ENCODE measurements at places on chromosomes 1 and 21. TPM values are rescaled to one million over a fixed set of nuclear protein-coding genes. Genes with fewer than 3 reads are reported as not detected.
A peak's percentile ranks its signal among the peaks of the same experiment; 100 is the strongest.

DNA sequence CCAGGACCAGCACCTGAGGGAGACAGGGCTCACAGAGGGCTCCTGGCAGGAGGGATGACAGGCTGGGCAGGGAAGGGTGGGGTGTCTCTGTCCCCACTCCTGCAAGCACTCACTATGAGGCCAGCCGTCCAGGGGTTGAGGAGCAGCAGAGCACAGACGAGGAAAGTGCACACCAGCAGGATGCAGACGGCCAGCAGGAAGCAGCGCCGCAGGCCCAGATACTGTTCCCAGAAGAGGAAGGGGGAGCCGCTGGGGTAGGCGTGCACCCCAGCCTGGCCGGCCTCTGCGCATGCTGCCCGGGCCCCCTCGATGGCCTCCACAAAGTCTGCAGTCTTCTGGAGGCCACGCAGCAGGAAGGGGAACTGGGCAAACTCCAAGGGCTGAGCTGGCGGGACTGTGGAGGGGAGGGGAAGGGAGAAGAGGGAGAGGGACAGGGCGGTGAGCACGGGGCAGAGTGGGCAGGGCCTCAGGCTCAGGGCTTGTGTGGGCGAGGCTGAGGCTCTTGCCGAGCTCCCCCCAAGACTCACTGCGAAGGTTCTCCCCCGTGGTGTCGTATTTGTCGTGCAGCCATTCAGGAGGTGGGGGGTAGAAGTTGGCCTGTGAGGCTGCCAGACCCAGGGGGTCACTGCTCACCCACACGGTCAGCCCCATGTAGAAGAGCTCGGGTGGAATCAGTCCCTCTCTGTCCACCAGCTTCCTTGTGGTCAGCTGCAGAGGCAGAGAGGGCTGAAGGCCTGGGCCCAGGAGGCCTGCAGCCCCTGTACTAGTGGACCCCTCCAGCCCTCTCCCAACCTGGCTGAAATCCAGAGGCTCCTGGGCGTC, 16.5 kb downstream of the PTCH2 start:
- no peaks in the 10 kb centered on the region for H3K27me3 ChIP-seq
- no peak overlapping the region for H3K4me3 ChIP-seq
- no peaks in the 10 kb centered on the region for H3K36me3 ChIP-seq
- H3K27ac ChIP-seq = no peak overlapping the region
- peaks cover 15% of the 10 kb centered on the region for H3K4me1 ChIP-seq
- DNase-seq = no peak

GRCh38 chr1:230834292-230834691, 34.0 kb downstream of the C1orf198 start:
- no peak overlapping the region for H3K27ac ChIP-seq
- peaks cover 13% of the 10 kb centered on the region for H3K27me3 ChIP-seq
- no peak overlapping the region for H3K4me3 ChIP-seq

DNA sequence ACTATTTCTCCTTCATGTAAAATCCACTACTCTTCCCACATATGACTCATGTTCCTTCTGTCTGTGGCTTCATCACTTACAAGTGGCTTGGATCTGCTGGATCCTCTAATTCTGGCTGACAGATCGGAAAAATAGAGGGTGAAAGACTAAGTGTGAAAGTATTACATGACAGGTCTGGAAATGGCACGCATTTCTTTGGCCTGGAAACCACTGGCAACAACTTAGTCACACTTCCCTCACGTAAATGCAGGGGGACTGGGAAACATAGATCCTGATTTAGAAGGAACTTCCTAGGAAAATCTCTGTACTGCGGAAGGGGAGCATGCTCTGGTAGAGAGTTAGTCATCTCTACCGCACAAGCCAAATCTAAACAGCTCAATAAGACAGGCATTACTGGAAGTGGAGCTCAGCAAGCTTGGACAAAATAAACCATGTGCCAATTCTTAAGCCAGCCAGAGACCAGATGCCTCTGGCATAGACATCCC, 305.4 kb upstream of the PTBP2 start:
- no peaks in the 10 kb centered on the region for H3K4me1 ChIP-seq
- no peak overlapping the region for H3K27ac ChIP-seq
- no peaks in the 10 kb centered on the region for H3K36me3 ChIP-seq
- no peaks in the 10 kb centered on the region for H3K27me3 ChIP-seq
- no peak overlapping the region for H3K4me3 ChIP-seq
- no peak for DNase-seq

DNA sequence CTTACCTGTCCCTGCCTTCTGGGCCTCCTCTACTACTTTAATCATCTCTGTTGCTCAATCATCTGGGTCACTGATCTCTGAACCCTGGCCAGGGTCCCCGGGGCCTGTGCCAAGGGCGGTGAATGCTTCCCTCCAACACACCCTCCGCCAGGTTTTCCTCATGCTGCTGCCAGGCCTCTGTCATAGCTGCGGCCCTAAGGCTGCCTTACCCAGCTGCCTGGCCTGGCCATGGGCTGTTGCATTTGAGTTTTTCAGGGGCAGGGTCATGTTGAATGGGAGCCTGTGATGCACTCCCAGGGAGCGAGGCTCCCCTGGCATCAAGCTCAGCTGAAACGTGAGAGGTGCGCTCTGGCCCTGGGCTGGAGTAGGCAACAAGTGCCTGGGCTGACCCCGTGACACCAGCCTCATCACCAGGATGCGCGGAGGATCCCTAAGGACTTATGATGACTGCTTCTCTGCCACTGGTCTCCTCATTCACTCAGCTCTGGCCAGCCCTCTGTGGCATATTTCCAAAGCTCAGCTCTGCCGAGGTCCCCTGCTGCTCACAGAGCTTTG, 7.6 kb downstream of the EDN2 start:
- no peak overlapping the region for H3K27ac ChIP-seq
- no peak overlapping the region for H3K4me3 ChIP-seq
- no peak for DNase-seq
- H3K4me1 ChIP-seq = no peaks in the 10 kb centered on the region
- no peaks in the 10 kb centered on the region for H3K36me3 ChIP-seq

DNA sequence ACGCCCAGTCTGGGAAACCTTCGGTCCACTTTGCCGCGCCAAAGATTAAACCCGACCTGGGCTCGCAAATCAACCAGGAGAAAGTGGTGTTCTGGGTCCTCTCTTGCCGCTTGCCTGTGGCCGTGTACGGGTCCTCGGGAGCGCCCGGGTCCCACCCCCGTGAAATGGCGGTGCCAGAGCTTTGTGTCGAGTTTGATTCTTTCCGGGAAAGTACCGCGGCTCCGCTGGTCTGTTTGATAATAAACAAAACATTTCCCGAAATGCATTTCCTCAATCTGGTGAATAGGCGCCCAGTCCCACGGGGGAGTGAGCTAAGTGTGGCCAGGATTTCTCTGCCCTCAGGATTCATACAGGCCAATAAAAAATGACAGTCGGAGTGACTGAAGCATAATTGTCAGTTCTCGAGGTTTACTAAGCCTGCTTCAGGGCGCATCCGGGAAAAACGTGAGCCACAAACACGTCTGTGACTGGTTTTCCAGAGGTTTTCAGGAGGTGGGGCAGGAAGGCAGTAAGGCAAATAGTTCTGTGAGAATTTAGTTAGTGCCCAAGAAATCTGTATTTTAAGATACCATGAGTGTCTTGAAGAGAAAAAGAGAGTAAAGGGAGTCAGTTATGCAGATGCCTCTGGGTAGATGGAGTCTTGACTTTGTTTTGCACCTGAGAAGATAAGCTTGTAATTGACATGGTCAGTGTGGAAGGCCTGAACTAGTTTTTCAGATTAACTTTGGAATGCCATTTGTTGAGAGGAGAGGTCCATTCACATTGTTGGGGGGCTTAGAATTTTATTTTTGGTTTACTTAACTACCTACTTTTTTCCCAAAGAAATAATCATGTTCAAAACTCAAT, 675 bp downstream of the IFNAR1 start:
- no peak overlapping the region for H3K4me3 ChIP-seq
- no peaks in the 10 kb centered on the region for H3K27me3 ChIP-seq
- DNase-seq = peak; percentile 69
- no peak overlapping the region for H3K27ac ChIP-seq
- H3K4me1 ChIP-seq = peaks cover 28% of the 10 kb centered on the region

GRCh38 chr1:229726061-229726460, 100.0 kb downstream of the URB2 start:
- peaks cover 10% of the 10 kb centered on the region for H3K27me3 ChIP-seq
- no peak overlapping the region for H3K4me3 ChIP-seq
- H3K36me3 ChIP-seq = no peaks in the 10 kb centered on the region

DNA sequence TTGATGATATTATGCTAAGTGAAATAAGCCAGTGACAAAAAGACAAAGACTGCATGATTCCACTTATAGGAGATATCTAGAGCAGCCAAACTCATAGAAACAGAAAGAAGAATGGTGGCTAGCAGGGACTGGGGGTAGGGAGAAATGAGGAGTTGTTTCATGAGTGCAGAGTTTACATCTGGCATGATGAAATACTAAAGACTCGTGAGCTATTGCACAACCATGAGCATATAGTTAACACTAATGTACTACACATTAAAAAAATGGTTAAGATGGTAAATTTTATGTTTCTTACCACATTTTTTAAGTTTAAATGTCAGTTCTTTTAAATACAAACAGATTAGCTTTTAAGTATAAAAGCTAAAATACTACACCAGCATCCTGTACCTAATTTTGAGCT, 57.8 kb downstream of the ESRRG start:
- H3K4me1 ChIP-seq = no peaks in the 10 kb centered on the region
- H3K36me3 ChIP-seq = no peaks in the 10 kb centered on the region
- H3K27me3 ChIP-seq = no peaks in the 10 kb centered on the region
- H3K4me3 ChIP-seq = no peak overlapping the region
- no peak overlapping the region for H3K27ac ChIP-seq

DNA sequence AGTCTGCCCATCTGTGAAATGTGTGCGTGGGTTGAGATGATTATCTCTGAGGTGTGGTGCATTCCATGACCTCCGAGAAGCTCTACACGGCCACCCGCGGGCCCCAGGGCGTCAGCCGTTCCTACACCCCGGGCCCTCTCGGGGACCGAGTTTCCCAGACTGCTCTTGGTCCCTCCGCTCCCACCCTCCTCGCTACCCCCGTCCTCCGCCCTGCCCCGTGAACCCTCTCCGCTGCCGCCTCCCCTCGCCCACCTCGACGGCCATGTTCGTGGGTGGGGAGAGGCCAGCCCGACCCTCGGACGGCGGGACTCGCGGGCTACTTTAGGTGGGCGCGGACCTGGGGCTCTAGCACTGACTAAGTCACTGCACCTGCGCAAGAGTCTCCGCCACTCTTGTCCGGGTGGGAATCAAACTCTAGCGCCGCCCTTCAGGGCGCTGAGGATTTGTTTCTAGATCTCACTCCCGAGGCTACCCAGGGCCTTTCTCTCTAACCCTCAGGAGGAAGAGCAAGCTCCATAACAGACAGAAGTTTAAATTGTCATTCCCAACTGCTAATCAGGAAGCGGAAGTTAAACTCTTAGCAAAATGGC, 47.7 kb upstream of the VWA5B1 start:
- H3K27ac ChIP-seq = no peak overlapping the region
- H3K4me1 ChIP-seq = no peaks in the 10 kb centered on the region
- H3K36me3 ChIP-seq = peaks cover under 1% of the 10 kb centered on the region
- peaks cover 25% of the 10 kb centered on the region for H3K27me3 ChIP-seq

GRCh38 chr1:6824665-6825368, 39.6 kb downstream of the CAMTA1 start:
- no peak overlapping the region for H3K27ac ChIP-seq
- no peaks in the 10 kb centered on the region for H3K27me3 ChIP-seq
- H3K4me1 ChIP-seq = peaks cover 12% of the 10 kb centered on the region

- no peak overlapping the region for H3K4me3 ChIP-seq
- H3K36me3 ChIP-seq = no peaks in the 10 kb centered on the region
- no peak for DNase-seq
Observed at GRCh38 chr1:55049914-55050278, 10.5 kb downstream of the PCSK9 start.

GRCh38 chr1:171334024-171334640, 20.1 kb downstream of the FMO4 start:
- no peaks in the 10 kb centered on the region for H3K27me3 ChIP-seq
- no peak overlapping the region for H3K4me3 ChIP-seq
- H3K36me3 ChIP-seq = no peaks in the 10 kb centered on the region

DNA sequence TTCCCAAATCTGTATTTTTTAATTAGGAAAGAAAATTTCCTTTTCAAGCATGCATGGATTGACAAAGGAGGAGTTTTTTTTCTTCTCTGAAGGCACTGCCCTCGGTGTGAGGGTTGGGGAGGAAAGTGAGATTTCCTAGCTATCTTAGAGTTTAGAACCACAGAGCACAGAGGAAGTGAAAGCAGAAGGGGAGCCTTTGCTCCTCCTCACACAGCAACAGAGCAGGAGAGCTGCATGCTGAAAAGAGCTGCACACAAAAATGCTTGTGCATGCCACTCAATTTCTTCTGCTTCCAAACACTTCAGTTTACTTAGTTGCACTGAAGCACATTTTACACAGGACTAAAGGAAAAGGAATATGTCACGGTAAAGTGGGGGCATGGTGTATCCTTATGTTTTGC, 308.1 kb downstream of the GPATCH2 start:
- H3K36me3 ChIP-seq = no peaks in the 10 kb centered on the region
- no peak overlapping the region for H3K27ac ChIP-seq
- H3K4me1 ChIP-seq = no peaks in the 10 kb centered on the region
- no peak for DNase-seq
- H3K4me3 ChIP-seq = no peak overlapping the region

DNA sequence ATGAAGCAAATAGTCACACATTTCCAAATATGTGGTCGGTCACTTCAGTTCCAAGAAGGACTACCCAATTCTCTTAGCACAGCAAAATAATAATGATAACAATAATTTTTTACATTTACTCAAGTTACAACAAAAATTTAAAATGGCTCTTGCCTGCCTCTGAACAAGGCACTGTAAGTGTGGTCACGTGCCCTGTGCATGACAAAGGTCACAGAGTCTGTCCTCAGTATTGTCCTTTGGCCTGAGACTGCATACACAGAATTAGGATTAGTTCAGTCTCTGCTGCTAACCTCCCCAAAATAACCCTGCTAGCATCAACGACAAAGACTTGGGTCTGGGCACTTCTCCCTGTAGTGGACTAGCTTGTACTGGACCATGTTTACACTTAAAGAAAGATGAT, 297.1 kb upstream of the DUSP10 start:
- no peak overlapping the region for H3K4me3 ChIP-seq
- no peak for DNase-seq
- H3K4me1 ChIP-seq = peaks cover 3% of the 10 kb centered on the region
- H3K27ac ChIP-seq = no peak overlapping the region

GRCh38 chr1:202860744-202861419, 28.1 kb downstream of the RABIF start:
- H3K4me1 ChIP-seq = peaks cover 8% of the 10 kb centered on the region
- peak; percentile 48 for DNase-seq
- peaks cover 54% of the 10 kb centered on the region for H3K27me3 ChIP-seq
- H3K36me3 ChIP-seq = no peaks in the 10 kb centered on the region

Gene CFHR3
- not detected for total RNA-seq

Gene GJB5
- total RNA-seq = not detected

Gene CR2
- not detected for total RNA-seq

Gene SLC44A5
- total RNA-seq = 0.21 TPM

Gene PTGFR
- not detected for total RNA-seq

Gene MRPL9
- total RNA-seq = 111 TPM

Gene KCNA2
- total RNA-seq = 1.4 TPM

Gene TOMM20
- total RNA-seq = 81.7 TPM

Gene C4BPB
- 1.7 TPM for total RNA-seq
